Pancreas (tissue), 10 donors: ENCODE measurements at places on chromosomes 11 and 22.

- no peak for DNase-seq
Observed at GRCh38 chr22:22748297-22748743, 103.9 kb downstream of the GGTLC2 start.

- no peak for DNase-seq
Observed at GRCh38 chr11:47586098-47586855, at the start of gene FAM180B. TSS of gene FAM180B (plus strand) at chr11:47586678. CDS start at chr11:47586769, 91 bp downstream.

DNA sequence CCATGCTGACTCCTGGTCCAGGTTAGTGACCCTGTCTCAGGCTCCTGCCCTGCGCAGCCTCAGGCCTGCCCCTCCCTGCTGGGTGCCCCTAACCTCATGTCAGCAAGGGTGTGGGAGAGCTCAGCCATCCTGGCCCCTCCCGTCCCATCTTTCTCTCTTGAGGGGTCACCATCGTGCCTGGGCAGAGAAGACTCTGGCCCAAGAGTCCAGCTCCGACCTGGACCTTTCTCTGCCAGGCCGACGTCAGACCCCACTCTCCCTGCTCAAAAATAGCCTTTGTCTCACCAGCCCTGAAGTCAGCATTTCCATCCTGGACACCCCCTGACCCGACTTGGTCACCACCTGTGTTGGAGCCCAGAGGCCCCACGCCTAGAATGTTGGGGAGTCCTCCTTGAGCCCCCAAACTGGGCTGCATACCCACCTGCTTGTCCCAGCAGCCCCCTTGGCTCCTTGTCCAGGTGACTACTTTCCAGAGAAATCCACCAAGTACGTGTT, 4.9 kb downstream of the SCGB1C1 start:
- no peak for DNase-seq

- no peak for DNase-seq
Observed at GRCh38 chr11:26953770-26954392, 40.0 kb upstream of the FIBIN start.

GRCh38 chr11:63970902-63971301, 3.5 kb upstream of the COX8A start:
- no peak for DNase-seq

- DNase-seq, result no peak
Observed at GRCh38 chr11:1504581-1505290, 18.2 kb upstream of the MOB2 start.

DNA sequence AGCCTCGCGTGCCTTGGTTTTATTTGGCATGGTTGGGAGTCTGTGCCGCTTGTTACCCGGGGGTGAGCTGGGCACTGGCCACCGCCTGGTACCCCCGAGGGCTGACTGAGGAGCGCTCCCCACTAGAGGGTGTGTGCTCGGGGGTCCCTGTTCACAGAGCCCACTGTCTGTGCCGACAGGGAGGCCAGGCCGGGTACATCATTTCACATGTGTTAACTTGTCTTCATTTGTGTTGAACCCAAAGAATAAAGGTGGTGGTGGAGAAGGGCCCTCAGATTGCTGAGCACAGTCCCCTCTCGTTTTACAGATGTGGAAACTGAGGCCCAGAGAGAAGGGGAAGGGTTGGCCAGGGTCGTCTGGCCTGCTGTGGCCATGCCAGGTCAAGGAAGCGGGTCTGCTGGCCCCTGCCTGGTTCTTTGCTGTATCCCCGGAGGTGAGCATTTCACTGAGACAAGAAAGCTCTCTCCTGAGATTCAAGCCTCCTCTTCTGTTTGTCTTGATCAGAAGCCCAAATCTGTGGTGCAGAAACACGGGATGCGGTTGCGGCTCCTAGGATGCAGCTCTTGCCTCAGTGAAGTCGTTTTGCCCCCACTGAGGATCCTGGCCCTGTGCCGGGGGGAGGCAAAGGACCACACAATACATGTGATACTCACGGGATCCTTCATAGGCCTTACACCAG, 60.8 kb downstream of the FBLN1 start:
- DNase-seq, result no peak

- no peak for DNase-seq
Observed at GRCh38 chr11:110028921-110029320, 64.3 kb upstream of the ZC3H12C start.

DNA sequence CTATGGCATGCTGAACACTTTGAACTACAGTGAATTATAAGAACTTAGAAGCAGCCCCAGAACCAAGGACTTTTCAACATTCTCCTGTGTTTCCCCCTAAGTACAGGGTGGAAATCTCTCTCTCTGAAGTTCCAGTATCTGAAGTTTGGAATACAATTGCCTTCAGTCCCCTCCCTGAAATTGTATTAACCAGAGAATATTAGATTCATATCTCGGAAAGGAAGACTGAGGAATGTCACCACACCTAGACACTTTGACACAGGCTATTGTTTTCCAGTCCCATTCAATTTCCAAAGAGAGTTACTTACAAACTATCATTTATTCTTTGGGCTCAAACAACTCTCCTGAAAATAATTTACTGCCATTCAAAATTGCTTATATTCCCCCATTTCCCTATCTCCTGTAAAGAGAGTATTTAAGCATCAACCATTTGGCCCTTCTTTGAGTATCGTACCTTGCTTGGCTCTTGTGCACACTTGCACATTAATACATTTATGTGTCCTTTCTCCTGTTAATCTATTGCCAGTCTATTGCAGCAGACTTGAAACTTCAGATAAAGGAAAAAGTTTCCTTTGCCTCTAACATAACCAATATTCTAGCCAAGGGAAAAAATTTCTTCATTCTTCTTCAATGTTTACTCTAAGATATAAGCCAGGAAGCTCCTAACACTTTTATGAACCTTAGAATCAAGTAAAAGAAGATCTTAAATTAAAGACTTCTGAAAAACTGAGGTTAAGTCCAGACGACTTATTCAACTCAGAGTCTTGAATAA, 402.4 kb upstream of the DDI1 start:
- DNase-seq, result no peak

DNA sequence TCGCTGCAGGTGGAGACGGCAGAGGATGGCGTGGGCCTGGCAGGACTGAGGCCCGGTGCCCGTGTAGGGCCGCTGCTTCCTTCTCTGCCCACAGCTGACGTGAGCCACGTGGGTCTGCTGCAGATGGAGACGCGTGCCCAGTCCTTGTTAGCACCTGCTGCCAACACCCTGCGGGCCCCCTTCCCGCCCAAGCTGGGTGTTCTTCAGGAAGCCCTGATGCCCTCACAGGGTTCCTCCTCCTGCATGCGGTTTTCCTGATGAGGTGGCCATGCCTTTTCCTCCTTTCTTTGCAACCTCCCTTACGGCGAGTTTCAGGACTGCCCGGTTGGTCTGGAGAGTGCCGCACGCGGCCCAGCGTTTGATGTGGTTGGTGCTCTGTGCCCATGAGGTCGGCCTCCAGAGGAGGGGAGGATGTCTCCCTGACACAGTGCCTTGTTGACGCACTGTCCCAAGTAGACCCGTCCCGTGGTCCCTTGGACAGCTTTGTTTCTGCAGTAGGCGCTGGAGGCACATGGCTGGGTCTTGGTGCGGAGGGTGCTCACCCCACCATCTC, 44.7 kb downstream of the AP2A2 start:
- DNase-seq, result no peak

GRCh38 chr22:43478621-43479300, 66.9 kb downstream of the MPPED1 start:
- peak; percentile 45 for DNase-seq

DNA sequence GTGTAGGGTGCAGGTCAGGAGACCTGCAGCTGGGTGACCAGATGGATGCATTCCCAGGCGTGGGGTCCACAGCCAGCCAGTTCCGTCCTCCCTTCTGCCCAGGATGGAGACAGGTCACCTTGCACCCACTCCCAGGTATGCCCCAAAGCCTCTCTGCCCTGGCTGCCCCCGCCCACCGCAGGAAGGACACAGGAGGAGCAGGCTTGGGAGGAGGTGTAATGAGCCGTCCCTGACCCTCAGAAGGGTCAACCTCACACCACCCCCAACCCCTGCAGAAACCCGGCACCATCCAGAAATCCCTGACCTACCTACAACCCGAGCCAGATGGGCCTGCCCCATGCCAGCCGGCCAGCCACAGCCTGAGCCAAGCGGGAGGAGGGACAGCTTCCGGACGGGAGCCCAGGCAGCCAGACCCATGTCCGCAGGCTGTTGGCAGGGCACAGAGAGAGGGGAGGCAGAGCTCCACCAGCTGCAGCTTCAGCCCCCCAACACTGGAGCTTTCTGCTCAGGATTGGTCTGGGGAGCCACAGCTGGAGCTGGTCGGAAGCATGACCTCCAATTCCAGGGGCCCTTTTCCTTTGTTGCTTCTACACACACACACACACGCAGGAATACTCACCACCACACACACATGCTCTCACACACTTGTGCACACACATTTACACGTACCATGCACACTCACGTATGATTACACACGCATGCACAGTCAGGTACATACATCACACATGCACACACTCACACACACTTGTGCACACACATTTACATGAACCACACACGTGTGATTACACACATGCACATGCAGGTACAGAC, 5.3 kb downstream of the IFITM10 start:
- DNase-seq, result peak; percentile 62

- DNase-seq, result no peak
Observed at GRCh38 chr11:33844236-33844635, 47.6 kb downstream of the LMO2 start.

- no peak for DNase-seq
Observed at GRCh38 chr22:42760806-42761565, 40.3 kb upstream of the A4GALT start.
